ENCODE measurements at places on chromosomes 4 and X.

GRCh38 chr4:167028976-167029375 lies 205.3 kb downstream of the SPOCK3 start:
- no peak for DNase-seq
- no peak overlapping the region for H3K4me3 ChIP-seq
- H3K27ac ChIP-seq: no peak overlapping the region
- no peaks in the 10 kb centered on the region for H3K36me3 ChIP-seq
- H3K4me1 ChIP-seq: no peaks in the 10 kb centered on the region

- H3K27ac ChIP-seq: no peak overlapping the region
- no peak for DNase-seq
These were observed 71.3 kb downstream of the EVC2 start for GRCh38 chr4:5636766-5637670.

- H3K4me1 ChIP-seq: no peaks in the 10 kb centered on the region
- H3K27ac ChIP-seq: no peak overlapping the region
- no peak for DNase-seq
- no peaks in the 10 kb centered on the region for H3K36me3 ChIP-seq
- peaks cover 11% of the 10 kb centered on the region for H3K27me3 ChIP-seq
These were observed 10.8 kb downstream of the CETN2 start for GRCh38 chrX:152819732-152820131.

DNA sequence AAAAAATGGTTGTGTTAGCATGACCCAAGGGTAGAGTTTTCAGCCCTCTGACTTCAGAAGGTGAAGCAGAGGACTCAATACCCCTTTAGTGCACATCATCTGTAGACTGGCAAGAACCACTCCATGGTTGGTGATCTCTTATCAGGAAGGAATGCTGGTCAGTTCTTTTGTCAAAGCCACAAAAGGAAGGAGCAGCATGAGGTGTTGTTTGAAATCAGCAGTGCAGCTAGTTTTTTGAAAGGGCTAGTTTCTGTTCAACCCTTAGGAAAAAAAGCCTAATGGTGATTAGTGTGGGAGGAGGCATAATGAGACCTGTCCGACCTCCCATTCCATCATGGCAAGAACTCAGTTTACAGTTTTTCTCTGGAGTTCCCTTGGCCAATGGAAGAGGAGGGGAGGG lies 362.0 kb upstream of the CT83 start:
- DNase-seq: no peak
- no peak overlapping the region for H3K4me3 ChIP-seq
- H3K27ac ChIP-seq: no peak overlapping the region
- no peaks in the 10 kb centered on the region for H3K4me1 ChIP-seq

GRCh38 chr4:146330392-146330791 lies 116.1 kb downstream of the REELD1 start:
- H3K36me3 ChIP-seq: no peaks in the 10 kb centered on the region
- no peaks in the 10 kb centered on the region for H3K4me1 ChIP-seq
- no peak for DNase-seq
- no peak overlapping the region for H3K27ac ChIP-seq

DNA sequence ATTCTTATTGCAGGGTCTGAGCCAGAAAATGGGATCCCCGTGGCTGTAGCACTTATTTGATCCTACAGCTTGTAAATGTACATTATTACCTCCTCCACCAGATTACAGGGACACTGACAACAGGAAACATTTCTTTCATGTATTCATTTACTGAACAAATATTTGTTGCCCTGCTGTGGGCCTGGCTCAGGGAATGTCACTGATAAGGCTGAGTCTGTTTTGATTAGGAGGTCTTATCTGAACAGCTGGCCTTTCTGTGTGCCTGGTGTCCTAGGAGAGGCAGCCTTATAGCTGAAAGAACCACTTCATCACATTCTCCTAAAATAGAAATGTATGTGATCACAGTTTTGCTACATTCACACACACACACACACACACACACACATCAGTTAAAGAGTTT lies 45.5 kb upstream of the PROM1 start:
- peaks cover 4% of the 10 kb centered on the region for H3K27me3 ChIP-seq
- H3K36me3 ChIP-seq: no peaks in the 10 kb centered on the region
- H3K4me3 ChIP-seq: no peak overlapping the region
- H3K27ac ChIP-seq: no peak overlapping the region
- peaks cover 1% of the 10 kb centered on the region for H3K4me1 ChIP-seq

DNA sequence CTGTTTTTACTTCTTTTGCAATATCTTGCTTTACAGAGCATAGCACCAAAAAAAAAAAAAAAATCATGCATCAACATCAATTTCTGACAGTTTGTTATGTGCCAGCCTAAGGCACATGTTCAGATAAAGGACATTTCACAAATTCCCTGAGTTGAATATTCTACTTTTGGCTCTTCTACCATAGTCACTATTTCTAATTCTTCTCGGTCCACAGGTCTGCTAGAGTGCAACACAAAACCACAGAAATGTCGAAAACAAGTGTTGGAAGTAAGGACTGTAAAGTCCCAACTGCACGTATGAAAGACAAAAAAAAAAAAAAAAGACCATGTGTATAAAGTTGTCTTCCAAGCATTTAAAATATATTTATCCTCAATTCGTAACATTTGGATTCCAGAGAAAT lies 494.2 kb upstream of the INTU start:
- DNase-seq: no peak
- H3K27me3 ChIP-seq: no peaks in the 10 kb centered on the region
- no peak overlapping the region for H3K27ac ChIP-seq
- H3K36me3 ChIP-seq: no peaks in the 10 kb centered on the region
- no peak overlapping the region for H3K4me3 ChIP-seq
- H3K4me1 ChIP-seq: no peaks in the 10 kb centered on the region

DNA sequence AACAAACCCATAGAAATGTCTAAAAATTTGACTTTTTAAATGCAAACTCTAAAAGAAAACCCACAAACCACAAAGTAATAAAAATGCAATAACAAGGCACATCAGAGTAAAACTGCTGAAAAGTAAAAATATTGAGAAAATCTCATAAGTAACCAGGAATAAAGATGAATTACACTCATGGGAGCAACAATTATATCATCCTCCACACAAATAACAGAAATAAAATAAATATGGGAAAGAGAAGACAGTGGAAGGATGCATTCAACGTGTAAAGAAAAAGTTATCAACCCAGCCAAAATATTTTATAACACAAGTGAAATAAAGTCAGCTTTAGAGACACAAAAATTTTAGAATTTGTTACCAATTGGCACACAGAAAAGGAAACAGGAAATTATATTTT lies 1420.2 kb downstream of the PCDH18 start:
- H3K27ac ChIP-seq: no peak overlapping the region
- H3K27me3 ChIP-seq: no peaks in the 10 kb centered on the region
- H3K4me1 ChIP-seq: no peaks in the 10 kb centered on the region
- H3K36me3 ChIP-seq: no peaks in the 10 kb centered on the region
- no peak overlapping the region for H3K4me3 ChIP-seq
